ENCODE measurements at places on chromosomes 3 and 15. TPM values are rescaled to one million over a fixed set of nuclear protein-coding genes. Genes with fewer than 3 reads are reported as not detected.

DNA sequence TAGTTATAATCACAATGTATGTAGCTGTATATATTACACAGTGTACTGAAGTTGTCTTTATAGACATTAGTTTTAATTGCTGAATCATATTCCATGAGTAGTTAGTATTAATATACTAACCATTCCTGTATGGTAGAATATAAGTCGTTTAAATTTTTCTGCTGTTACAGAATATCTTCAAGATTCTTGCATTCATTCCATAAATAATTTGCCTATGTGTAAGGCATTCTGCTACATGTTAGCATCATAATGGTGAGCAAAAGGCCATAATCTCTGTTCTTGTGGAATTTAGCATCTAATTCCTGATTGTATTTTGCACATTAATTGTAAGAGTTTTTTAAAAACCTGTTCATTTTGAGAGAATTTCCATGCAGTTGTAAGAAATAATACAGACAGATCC, 14.1 kb downstream of the GYG1 start:
- DNase-seq: no peak

DNA sequence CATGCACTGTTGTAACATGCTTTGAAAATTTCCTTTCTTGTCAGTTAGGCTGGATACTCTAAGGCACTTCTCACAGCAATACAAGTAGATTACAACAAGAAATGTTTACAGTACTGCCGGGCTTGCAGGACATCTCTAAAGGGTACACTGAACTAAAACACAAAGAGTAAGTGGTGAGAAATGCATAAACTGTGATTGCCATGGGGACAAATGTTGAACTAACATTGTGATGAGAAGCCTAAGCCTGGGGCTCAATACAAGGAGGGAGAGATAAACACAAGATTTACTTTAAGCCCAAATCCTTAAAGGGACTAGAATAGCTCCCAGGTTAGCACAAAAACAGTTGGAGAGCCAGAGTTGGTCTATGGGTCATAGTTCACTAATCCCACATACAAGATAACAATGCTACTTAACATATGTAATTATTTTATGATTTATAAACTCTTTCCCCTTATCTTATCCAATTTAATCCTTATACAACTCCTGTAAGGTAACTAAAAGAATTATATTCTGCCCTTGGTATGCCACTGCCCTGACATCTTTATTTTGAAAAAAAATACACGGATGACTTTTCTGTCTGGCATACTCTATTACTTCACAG, 126.9 kb downstream of the THRB start:
- no peak for DNase-seq

- peak; percentile 11 for DNase-seq
Measured at GRCh38 chr15:50241684-50242450, 23.7 kb downstream of the HDC start.

- no peak for DNase-seq
Measured at GRCh38 chr15:41490355-41490754, 3.3 kb upstream of the ITPKA start.

DNA sequence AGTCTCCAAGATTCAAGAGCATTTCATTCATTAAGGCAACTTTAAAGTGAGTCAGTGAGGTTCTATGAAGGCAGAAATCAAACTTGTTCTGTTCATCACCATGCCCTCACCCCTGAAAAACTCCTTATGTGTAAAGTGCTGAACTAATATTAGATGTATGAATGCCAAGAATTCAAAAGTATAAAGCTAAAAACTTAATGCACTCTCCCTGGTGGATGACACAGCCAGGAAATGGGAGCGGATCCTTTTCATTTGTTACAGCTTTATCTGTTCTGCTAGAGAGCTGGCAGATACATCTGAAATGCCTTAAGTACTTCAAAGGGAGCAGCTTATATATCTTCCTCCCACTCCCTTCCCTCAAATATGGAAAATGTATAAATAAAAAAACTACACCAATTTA, 8.2 kb downstream of the TXNRD3 start:
- no peak for DNase-seq

- peak; percentile 33 for DNase-seq
Measured at GRCh38 chr3:48433472-48434118, 3.7 kb upstream of the PLXNB1 start.

GRCh38 chr3:11541321-11542303, 102.1 kb downstream of the VGLL4 start:
- DNase-seq: no peak

GRCh38 chr15:82680200-82681102, 29.2 kb downstream of the AP3B2 start:
- peak; percentile 88 for DNase-seq

GRCh38 chr15:89984001-89984400, 17.1 kb upstream of the ZNF710 start:
- no peak for DNase-seq

GRCh38 chr15:101086394-101087171, 165.3 kb downstream of the CHSY1 start:
- no peak for DNase-seq

DNA sequence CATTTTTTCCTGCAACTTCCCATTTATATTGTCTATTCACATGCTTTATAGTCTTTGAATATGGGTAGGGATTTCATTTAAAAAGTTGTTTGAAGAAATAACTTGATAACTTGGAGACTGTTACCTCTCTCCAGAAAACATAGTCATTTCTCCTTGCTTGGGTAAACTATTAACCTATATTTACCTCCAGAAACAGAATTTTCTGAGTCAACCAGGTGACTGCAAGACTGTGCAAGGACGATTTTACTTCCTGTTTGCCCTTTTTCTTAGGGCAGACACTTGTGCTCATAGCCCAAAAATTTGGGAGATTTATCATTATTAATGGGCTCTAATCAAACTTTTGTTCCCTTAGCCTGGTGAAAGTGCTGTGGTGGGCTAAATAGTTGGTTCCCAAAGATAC, 14.3 kb upstream of the MOBP start:
- DNase-seq: no peak

DNA sequence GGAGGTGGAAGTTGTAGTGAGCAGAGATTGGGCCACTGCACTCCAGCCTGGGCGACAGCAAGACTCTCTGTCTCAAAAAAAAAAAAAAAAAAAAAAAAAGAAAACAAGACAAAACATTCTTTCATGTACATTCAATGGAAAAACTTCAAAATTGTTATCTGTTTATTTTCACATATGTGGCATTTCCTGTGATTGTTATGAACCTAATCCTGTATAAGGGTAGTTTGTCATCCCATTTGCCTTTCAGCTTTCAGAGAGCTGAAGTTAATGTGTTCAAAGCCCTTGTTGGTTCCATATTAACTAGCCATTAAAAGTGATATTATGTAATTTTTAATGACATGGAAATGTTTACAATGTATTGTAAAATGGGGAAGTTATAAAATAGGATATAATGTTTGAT, 17.3 kb upstream of the NCK1 start:
- no peak for DNase-seq

GRCh38 chr3:116579840-116580239, 129.7 kb upstream of the TUSC7 start:
- DNase-seq: peak; percentile 16

- no peak for DNase-seq
Measured at GRCh38 chr3:4416961-4417360, 50.1 kb downstream of the SUMF1 start.

DNA sequence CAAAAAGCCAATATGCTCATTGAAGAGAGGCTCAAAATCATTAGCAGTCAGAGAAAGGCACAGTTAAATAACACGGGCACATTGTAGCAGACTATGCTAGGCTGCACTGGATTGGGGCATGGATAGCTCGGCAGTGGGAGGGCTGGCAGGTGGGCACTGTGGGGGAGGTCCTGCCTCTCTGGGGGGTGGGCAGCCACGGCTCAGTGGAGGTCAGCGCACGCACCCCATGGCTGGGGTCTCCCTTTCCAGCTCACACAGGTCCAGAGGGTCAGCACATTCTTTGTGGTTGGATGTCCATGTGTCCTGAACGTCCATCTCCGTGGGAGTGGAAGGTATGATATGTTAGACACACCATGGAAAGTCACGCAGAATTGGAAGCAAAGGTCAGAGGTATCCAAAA, 18.4 kb upstream of the MGLL start:
- no peak for DNase-seq

- DNase-seq: no peak
Measured at GRCh38 chr15:69311319-69311721, 12.6 kb downstream of the PAQR5 start.

GRCh38 chr15:67506775-67507747, 13.9 kb upstream of the C15orf61 start:
- no peak for DNase-seq

GRCh38 chr3:144431134-144431533, 459.5 kb downstream of the DIPK2A start:
- no peak for DNase-seq

GRCh38 chr3:43468133-43468532, 153.7 kb downstream of the ANO10 start:
- no peak for DNase-seq

GRCh38 chr3:4734454-4734853, 241.3 kb downstream of the ITPR1 start:
- DNase-seq: no peak

GRCh38 chr3:161316006-161316689, 55.2 kb downstream of the SPTSSB start:
- peak; percentile 82 for DNase-seq

DNA sequence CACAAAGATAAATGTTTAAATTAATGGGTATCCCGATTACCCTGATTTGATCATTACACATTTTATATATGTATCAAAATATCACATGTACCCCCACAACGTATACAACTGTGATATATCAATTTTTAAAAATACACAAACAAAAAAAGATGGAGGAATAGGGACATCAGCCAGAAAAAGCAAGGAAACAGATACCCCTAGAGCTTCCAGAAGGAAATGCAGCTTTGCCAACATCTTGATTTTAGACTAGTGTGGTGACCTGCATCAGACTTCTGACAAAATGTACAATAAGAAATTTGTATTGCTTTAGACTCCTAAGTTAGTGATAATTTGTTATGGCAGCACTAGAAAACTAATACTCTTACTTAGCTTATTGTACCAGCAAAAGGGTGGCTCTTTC, 483.8 kb downstream of the TUSC7 start:
- no peak for DNase-seq

DNA sequence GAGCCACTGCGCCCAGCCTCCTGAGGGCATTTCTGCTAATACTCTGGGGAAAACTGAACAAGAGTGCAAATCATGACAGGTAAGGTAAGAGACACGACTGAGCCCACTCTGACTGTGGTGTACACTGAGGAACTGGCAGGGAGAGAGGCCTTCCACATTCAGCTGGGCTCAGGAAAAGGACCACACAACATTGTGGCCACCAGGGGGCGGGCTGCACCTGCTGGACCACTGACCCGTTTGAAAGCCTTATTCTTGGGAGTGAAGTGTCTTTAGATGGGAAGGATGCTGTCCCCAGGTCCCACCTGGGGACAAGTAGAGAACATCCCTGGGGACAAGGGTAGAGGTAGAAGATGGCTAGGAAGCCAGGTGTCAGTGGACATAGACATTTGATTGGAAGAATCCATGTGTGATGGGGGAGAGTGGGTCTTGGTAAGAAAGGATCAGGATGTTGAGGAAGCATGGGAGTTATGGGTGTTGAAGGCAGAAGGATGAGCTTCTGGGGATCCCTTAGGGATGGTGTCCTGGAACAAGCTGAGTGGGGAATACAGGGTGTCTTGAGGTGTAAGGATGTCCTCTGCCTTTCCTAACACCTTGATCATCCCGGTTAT, 6.2 kb upstream of the CTDSPL start:
- DNase-seq: peak; percentile 88

DNA sequence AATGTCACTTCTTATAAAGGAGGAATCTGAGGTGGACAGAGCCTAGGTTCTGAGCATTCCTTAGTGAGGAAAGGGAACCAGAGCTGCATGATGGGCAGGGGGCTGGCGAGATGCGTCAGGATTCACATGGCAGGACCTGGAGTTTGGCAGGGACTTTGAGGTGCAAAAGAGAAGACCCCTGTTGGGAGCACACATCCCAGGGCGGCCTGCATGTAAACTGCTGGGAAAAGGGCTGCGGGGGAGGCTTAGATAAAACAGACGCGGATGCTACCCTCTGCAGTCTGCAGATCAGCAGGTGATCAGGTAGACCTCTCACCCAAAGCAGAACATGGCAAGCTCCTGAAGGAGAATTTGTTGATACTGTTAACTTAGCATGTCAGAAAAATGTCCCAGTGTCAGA, 168.4 kb downstream of the VGLL4 start:
- DNase-seq: no peak

GRCh38 chr3:180466401-180467011, 135.5 kb upstream of the TTC14 start:
- no peak for DNase-seq

GRCh38 chr3:36991147-36991546, 1.8 kb downstream of the EPM2AIP1 start:
- DNase-seq: no peak

DNA sequence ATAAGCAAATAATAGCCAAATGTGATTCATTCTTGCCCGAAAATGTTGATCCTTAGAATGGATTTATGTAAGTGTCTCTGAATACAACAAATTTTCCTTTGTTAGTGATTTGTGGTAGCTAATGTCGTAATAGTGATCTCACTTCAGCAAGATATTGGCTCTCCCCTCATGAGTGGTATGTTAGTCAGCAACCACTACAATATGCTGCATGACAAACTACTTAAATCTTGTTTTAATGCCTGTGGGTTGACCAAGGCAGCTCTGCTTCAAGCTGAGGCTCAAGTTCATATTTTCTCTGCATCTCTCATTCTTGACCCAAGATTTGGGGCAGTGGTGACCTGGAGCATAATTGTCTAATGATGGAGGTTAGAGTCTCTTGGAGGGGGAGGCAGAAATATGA, 49.8 kb upstream of the GALNT15 start:
- no peak for DNase-seq

GRCh38 chr3:147141516-147142288, 264.6 kb downstream of the ZIC4 start:
- DNase-seq: no peak

DNA sequence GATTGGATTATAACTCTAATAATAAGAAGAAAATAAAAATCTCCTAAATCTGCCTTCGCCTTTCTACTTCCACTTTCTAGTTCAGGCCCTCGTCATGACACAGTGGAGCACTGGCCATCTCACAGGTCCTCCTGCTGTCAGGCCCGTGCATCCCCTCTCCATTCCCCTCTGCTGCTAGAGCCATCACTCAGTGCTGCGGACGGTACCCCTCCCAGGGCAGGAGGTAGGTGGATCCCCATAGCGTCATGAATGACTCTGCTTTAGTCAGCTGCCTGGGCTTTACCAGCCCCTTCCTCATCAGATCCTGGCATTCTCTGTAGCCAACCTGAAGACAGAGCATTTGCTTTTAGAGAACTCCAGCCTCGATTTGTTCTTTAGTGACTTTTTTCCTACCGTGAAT, 12.0 kb upstream of the PPP1R2 start:
- DNase-seq: no peak

- DNase-seq: no peak
Measured at GRCh38 chr3:53902711-53903110, 11.1 kb upstream of the SELENOK start.

GRCh38 chr3:110878692-110879091, 192.9 kb upstream of the NECTIN3 start:
- no peak for DNase-seq

Gene AADACL2
- total RNA-seq: not detected

Gene ZBTB11
- total RNA-seq: 34.8 TPM

Gene XCR1
- not detected for total RNA-seq

Gene INKA1
- total RNA-seq: not detected

Gene P2RY14
- not detected for total RNA-seq

Gene TMEM158
- total RNA-seq: 2.5 TPM

Gene FGF7
- not detected for total RNA-seq

Gene APBA2
- not detected for total RNA-seq

Gene ZNF774
- 10.4 TPM for total RNA-seq

Gene GOLGA6L10
- 0.88 TPM for total RNA-seq

Gene RTP1
- total RNA-seq: not detected

Gene KBTBD8
- total RNA-seq: 4.1 TPM

Gene CFAP91
- 2.2 TPM for total RNA-seq
